ENCODE measurements at places on chromosomes 11 and 22.

- DNase-seq, result no peak
Observed at GRCh38 chr11:93626038-93626437, 35.4 kb upstream of the CEP295 start.

DNA sequence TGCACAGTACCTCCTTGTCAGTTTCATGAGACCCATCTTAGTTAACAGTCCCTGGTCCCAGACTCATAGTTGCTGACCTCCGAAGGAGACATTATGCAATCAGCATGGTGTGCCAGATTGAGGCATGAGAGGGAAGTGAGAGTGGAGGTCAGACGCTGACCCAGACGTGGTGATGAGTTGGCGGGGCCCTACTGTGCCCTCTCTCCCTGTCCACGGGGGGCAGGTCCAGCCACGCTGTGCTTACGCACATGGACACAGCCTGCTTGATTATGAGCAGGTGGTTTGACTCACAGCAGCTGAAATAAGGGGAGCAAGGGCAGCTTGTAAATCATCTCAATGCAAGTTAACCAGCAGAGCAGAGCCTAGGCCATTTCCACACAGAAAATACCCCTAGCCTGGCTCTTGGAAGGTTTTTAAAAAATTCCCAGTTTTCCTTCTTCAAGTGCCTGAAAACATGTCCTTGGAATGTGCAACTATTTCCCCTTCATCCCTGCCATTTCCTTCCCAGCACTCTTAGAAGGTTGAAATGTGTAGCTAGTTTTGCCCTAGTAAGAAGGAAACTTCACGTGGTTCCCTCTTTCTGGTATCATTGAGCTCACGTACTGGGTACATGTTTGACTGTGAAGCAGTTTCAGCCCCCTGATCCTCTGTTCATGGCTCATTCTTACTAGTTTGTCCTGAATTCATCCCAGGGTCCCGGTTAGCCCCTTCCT, 122.6 kb upstream of the SORL1-AS1 start:
- no peak for DNase-seq

DNA sequence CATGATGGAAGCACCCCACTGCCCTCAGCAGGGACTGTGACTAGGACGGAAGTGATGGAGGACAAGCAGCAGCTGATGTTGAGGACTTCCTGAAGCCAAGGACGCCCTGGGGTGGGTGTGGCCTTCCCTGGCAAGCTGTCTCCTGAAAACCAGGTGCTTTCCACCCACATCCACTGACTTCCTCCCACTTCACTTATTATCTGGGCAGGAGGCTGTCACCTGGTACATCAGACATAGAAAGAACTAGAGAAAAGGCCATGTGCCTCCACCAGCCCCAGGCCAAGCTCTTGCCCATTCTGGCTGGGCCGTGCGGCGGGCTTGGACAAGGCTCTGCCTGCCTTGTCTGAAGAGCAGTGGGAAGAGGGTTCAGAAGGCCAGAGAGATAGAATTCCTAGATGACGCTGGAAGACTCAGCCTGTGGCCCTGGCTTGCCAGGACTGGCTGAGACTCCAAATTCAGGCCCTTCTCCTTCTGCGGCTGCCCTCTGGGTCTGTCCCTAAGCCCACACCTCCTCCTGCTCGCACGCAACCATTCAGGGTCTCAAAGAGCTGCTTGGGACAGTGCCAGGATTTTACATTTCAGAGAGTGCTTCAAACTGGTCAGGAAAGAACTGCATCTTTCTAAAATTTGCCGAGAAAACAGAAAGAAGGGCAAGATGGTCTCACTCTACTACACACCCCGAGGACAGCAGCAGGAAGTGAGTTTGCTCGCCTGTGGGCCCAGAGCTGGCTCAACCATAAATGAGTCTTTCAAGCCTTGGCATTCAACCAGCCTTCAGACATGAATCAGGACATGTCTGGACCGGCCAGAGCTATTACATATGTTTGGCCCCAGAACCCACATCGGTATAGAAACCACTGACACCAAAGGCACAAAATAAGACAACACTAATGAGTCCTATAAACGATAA, 13.3 kb downstream of the ARHGAP1 start:
- no peak for DNase-seq

GRCh38 chr11:92707665-92708064, 261.8 kb upstream of the MTNR1B start:
- DNase-seq, result no peak

GRCh38 chr11:15972838-15973237, 383.5 kb downstream of the SOX6 start:
- no peak for DNase-seq

DNA sequence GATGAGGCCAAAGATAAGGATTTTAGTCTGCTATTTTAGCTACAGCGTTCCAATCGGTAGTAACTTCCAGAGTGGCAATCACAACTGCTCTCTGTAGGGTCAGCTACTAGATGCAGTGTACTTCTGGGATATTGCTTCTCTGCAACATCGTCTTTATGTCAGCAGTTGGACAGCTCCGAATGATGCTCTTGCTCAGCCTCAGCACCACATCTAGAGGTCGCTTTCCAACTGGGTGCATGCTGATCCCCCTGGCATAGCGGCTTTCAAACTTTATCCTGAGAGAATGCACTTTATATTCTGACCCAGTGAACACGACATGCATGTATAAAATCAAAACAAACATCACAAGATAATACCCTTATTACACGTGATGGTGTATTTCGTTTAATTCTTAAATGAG, 219.6 kb downstream of the C11orf87 start:
- no peak for DNase-seq

DNA sequence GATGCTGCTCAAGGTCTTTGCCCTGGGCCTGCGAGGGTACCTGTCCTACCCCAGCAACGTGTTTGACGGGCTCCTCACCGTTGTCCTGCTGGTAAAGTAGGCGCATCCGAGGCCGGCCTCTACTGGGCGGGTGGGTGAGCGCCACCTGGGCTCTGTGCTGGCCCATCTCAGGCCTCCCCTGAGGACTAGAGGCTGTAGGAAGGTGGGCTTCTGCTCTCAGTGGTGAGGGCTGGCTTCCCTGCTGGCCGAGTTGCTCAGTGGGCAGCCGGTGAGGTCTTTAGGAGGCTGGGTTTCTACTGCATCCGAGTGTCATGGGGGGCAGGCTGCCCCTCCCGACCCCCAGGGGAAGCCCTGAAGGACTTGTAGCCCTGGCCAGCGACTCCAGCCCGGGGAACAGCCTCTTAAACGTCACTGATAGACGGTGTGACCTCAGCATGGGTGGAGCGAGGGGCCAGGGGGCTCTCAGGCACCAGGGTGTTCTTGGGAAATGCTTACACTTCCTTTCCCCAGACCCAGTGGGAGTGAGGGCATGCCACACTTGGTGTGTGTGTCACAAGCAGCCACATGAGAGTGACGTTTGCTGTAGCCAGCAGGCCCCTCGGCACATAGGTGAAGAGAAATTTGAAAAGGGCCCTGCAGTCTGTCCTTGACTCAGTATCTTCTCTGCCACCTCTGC, 30.3 kb downstream of the TPCN2 start:
- DNase-seq, result no peak

DNA sequence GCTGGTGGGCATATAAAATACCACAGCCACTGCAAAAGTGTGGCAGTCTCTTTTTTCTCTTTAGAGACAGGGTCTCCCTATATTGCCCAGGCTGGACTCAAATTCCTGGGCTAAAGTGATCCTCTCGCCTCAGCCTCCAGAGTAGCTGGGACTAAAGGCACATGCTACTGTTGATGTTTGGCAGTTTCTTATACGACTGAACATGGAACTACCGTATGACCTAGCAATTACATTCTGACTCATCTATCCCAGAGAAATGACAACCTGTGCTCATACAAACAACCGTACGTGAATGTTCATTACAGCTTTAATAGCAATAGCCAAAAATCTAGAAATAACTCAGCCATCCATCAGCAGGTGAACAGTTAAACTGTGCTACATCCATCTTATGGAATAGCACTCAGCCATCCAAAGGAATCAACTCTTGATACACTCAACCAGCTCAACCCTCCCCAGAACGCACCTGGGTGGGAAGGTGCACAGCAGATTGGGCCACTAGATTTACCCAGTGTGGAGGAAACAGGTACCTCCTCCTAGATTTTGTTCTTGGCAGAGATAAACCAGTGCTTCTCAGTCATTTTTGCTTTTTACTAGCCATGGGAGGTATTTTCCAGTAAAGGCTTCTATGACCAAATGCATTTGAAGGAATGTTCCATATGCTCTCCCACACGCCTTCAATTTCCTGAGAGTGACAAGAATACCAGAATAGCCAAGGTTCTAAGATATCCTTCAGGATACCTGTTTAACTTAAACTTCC, 130.5 kb downstream of the MED15 start:
- DNase-seq, result no peak

- DNase-seq, result no peak
Observed at GRCh38 chr22:44930711-44931035, 79.1 kb downstream of the PHF21B start.

DNA sequence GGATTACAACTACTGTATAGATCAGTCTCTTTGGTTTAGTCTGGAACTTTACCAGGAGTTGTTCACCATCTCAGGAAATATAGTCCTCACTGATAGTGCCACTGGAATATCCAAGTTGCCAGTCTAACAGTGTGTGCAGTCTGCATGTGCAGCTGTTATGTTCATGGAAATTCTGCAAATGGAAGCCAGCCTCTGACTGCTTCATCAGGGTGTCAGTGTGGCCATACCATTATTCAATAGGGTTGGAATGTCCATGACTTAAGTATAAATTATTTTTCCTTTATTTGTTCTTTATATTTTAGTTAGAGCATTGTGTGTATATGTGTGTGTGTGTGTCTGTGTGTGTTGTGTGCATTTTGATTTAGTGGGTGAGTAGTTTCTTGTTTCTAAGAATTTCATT, 51.8 kb downstream of the C11orf96 start:
- no peak for DNase-seq

GRCh38 chr11:131712897-131713296, 342.5 kb downstream of the NTM start:
- no peak for DNase-seq

GRCh38 chr11:69915501-69916250, 96.5 kb upstream of the FGF3 start:
- peak; percentile 21 for DNase-seq

DNA sequence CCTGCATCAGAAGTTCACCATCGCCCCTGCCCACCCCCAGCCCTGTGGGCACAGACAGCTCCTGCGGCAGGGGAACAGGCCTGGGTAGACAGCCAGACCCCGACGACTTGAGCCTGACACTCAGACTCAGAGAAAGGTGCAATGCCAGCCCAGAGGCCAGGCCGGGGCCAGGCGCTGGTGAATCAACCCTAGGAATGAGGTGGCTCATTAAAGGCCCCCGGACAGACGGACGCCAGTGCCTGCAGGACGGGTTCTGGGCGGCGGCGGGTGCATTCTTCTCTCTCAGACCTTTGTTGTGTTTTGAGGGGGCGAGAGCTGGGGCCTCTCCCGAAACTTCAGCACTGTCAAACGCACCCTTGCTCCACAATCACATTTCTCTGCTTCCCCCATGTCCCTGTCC, 5.6 kb downstream of the OVOL1 start:
- DNase-seq, result no peak

GRCh38 chr22:30340911-30341685, 14.4 kb upstream of the TBC1D10A start:
- no peak for DNase-seq
